ENCODE measurements at places on chromosomes 5 and 9. TPM values are rescaled to one million over a fixed set of nuclear protein-coding genes. Genes with fewer than 3 reads are reported as not detected.
A peak's percentile ranks its signal among the peaks of the same experiment; 100 is the strongest.

The TEX48 gene
- polyA plus RNA-seq = 0.33 TPM

DNA sequence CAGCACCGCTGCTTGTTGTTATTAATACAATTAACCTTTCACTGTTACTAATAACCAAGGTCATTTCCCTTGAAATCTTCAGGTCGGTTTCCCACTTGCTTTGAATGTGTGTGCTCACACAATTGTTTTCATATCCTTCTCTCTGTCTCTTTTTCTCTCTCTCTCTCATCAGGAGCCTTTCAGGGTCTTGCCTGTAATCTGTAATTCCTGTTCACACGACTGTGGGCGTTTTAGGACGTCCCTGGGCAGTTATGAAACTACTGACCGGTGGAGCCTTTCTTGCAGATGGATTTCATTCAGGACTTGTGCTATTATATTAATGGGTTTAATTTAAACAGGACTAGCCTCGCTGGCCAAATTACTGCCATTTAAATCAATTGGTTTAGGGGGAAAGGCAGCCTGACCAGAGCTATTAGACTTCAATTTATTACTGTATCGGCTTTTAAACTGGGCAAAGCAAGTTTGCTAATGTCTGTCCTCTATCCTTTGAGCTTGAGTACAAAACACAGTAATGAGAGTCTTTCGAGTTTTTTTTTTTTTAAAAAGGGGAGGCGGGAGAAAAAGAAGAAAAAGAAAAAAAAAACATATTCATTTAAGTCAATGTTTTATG, 316.0 kb upstream of the TLE4 start:
- no peaks in the 10 kb centered on the region for H3K36me3 ChIP-seq
- DNase-seq = no peak
- no peak overlapping the region for H3K27ac ChIP-seq
- H3K4me3 ChIP-seq = no peak overlapping the region
- H3K27me3 ChIP-seq = no peaks in the 10 kb centered on the region
- H3K4me1 ChIP-seq = no peaks in the 10 kb centered on the region

DNA sequence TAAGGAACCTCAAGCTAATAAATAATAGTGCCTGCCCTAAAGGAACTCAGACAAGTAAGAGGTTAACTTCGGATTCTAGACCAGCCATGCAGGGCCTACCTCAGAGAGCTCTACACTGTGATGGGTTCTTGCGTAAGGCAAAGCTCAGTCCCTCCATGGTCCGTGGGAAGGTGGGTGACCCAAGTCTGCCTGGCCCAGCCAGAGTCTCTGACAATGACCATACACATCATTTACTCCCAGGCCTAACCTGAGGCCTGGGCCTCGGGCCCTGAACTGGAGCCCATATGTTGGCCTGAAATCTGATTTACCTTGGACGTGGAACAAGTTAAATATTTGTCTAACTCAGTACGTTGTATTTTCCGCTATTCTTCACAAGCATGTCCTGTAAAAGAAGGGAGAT, 55.1 kb downstream of the TMEM174 start:
- no peaks in the 10 kb centered on the region for H3K36me3 ChIP-seq
- H3K4me1 ChIP-seq = peaks cover 12% of the 10 kb centered on the region
- no peak overlapping the region for H3K4me3 ChIP-seq

DNA sequence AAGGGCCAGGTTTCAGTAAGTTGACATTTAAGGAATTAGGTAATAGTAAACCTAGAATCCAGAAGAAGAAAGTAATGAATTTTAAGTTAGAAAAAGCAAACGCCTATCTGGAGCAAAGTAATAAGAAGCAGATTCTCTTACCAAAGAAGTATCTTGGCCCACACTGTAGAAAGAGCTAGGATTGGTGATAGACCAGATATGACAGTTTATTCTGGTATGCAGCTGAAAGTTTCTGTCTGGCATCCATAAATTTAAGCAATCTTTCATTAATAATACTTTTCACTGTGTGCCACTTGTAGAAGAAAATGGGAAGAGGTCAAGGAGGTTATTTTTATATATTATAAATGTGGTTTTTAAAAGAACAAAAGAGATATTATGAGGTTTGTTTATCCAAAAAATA, 3.0 kb downstream of the RECK start:
- H3K4me1 ChIP-seq = peaks cover 47% of the 10 kb centered on the region
- H3K4me3 ChIP-seq = no peak overlapping the region
- H3K27ac ChIP-seq = no peak overlapping the region
- no peak for DNase-seq
- no peaks in the 10 kb centered on the region for H3K36me3 ChIP-seq
- H3K27me3 ChIP-seq = no peaks in the 10 kb centered on the region

- DNase-seq = peak; percentile 30
- H3K4me3 ChIP-seq = no peak overlapping the region
- H3K36me3 ChIP-seq = no peaks in the 10 kb centered on the region
- H3K27ac ChIP-seq = no peak overlapping the region
Observed at GRCh38 chr5:42767491-42768105, 11.0 kb downstream of the CCDC152 start.

DNA sequence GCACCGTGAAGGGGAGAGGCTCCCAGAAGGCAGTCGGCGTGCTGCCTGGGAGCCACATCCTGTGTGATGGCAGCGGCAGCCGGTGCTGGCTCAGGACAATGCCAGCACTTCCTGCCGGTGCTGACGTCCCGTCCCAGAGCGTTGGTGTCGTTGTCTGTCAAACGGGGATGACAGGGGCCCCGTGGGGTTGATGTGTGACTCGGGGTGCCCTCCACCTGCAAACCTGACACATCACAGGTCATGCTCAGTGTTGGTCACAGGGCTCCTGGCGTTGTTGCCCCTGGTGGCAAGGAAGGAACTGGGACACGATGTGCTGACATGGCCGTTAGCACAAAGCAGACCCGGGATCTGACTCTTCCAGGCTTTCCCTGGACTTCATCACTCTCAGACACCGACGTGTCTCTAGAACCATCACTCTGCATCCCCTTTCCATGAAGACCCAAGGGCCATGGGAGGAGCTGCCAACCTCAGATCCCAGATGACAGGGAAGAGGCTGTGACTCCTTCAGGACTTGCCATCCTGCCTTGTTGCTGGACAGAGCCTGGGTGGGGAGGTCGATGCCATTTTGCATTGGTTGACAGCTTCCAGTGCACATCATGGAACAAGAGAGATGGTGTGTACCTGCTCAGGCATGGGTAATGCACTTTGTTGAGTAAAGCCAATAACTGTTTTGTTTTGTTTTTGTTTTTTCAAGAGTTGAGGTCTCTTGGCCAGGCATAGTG, 21.5 kb downstream of the PLPP7 start:
- H3K27me3 ChIP-seq = no peaks in the 10 kb centered on the region
- H3K27ac ChIP-seq = no peak overlapping the region
- DNase-seq = peak; percentile 87
- H3K4me1 ChIP-seq = peaks cover 12% of the 10 kb centered on the region
- H3K36me3 ChIP-seq = no peaks in the 10 kb centered on the region

- H3K27me3 ChIP-seq = no peaks in the 10 kb centered on the region
- no peaks in the 10 kb centered on the region for H3K36me3 ChIP-seq
- H3K4me1 ChIP-seq = no peaks in the 10 kb centered on the region
- no peak overlapping the region for H3K27ac ChIP-seq
- no peak for DNase-seq
Observed at GRCh38 chr9:121819428-121820231, 168.2 kb downstream of the DAB2IP start.

The SPINK6 gene
- not detected for polyA plus RNA-seq

DNA sequence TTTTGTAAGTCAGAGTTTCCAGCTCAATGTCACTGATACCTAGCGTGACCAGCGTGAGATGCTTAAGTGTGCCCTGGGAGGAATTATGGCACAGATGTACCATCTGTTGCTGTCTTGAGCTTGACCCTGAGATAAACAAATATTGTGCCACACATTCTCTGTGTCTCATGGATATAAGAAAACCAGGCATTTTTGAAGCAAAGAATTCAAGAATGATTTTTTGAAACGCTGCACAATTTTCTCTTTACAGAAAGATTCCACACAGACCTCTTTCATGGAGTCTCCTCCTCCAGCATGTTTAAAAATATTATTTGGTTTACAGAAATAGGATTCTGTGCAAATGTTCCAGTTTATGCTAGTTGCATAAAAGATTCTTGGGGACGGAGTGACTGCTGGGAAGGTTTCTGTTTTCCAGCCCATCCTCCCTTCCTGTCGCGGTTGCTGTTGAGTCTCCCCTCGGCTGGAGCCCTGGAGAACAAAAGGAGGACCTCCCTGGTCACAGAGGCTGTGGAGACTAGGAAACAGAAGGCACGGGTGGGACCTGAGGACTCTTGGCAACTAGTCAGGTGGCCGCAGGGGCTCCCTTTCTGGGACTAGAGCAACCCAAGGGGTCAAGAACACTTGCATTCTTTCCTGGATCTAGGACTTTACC, 120.8 kb downstream of the RASGRF2 start:
- H3K4me1 ChIP-seq = no peaks in the 10 kb centered on the region
- H3K27ac ChIP-seq = no peak overlapping the region
- H3K36me3 ChIP-seq = peaks cover 7% of the 10 kb centered on the region
- DNase-seq = no peak

The KIF4B gene
- polyA plus RNA-seq = not detected

DNA sequence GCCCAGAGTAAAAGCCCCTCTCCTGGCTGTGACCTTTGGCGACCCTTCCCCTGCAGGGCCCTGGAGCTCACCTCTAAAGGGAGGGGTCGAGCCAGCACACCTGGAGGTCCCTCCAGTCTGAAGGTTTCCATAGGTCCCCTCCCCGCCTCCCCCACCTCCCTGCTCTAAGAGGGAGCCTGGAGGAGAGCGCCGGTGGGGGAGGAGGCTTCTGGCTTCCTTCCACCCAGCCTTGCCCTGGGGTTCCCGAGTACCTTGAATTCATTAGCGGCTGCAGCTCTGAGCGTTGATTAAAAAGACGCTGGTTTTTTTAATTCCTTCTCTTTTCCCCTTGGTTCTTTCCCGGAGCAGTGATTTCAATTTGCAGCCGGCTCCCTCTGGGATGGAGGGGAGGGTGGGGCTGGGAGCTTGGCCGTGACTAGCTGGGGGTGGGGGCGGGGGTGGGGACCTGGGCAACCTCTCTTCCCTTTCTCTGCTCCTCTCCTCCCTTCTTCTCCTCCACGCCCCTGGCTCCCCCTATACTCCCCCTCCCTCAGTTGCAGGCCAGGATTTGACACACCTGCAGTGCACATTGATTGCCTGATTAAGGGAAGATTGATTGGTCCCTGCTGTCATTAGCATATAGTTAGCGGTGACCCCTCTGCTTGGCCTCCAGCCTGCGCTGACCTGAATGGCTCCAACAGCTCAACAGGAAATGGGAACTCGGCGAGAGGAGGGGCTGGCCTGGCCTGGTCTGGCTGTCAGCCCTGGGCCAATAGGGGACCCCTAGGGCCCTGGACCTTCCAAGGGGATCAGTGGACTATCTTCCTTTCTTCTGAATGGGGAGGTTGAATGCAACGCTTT, 67.5 kb upstream of the RAPGEF1 start:
- no peak for DNase-seq

GRCh38 chr5:69312459-69313160, 20.0 kb downstream of the CCDC125 start:
- H3K4me3 ChIP-seq = no peak overlapping the region
- no peaks in the 10 kb centered on the region for H3K4me1 ChIP-seq
- H3K27ac ChIP-seq = no peak overlapping the region
- no peaks in the 10 kb centered on the region for H3K27me3 ChIP-seq

DNA sequence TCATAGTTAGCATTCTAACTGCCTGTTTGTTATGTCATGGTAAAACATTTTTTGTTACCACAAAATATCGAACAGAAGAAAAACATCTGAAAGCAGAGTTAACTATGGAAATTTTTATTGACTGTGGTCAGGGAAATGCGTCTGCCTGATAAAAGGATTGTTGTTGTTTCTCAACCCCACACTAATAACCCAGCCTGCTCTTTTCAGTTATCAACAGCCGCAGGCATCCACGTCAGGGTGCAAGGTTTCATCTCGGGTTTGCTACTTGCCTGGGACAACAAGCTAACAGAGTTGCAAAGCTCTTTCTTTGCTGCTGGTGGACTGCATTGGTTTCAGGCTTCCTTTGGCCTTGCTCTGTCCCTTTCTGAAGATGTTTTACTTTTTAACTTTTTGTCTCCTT, 969.2 kb downstream of the CDH18 start:
- H3K36me3 ChIP-seq = no peaks in the 10 kb centered on the region
- no peaks in the 10 kb centered on the region for H3K4me1 ChIP-seq
- no peak for DNase-seq
- no peak overlapping the region for H3K27ac ChIP-seq
- H3K4me3 ChIP-seq = no peak overlapping the region
- no peaks in the 10 kb centered on the region for H3K27me3 ChIP-seq

The PCA3 gene
- polyA plus RNA-seq = not detected

DNA sequence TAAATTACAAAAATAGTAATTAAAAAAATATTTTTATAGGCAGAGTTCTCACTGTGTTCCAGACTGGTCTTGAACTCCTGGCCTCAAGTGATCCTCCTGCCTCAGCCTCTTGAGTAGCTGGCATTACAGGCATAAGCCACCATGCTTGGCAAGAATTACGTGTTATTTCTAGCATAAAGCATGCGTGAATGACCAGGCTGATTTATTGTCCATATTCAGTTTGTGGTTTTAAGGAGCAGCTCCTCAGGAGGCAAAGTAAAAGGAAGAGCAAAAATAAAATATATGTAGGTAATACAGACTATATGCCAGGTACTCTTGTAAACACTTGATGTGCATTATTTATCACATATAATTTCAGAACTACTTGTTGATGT, 7.1 kb upstream of the CD180 start:
- no peak overlapping the region for H3K4me3 ChIP-seq
- H3K4me1 ChIP-seq = peaks cover 91% of the 10 kb centered on the region
- H3K27me3 ChIP-seq = no peaks in the 10 kb centered on the region

GRCh38 chr5:135158982-135159381, 125.0 kb upstream of the PITX1 start:
- no peaks in the 10 kb centered on the region for H3K27me3 ChIP-seq
- no peak overlapping the region for H3K4me3 ChIP-seq
- no peak for DNase-seq
- H3K36me3 ChIP-seq = no peaks in the 10 kb centered on the region

- H3K27ac ChIP-seq = no peak overlapping the region
- no peaks in the 10 kb centered on the region for H3K27me3 ChIP-seq
- no peak overlapping the region for H3K4me3 ChIP-seq
- H3K36me3 ChIP-seq = no peaks in the 10 kb centered on the region
- H3K4me1 ChIP-seq = no peaks in the 10 kb centered on the region
- no peak for DNase-seq
Observed at GRCh38 chr9:82412586-82413305, 424.2 kb downstream of the SPATA31D1 start.

GRCh38 chr9:27414220-27414761, 109.8 kb upstream of the IFNK start:
- no peaks in the 10 kb centered on the region for H3K36me3 ChIP-seq
- H3K27me3 ChIP-seq = no peaks in the 10 kb centered on the region
- no peak overlapping the region for H3K27ac ChIP-seq
- no peaks in the 10 kb centered on the region for H3K4me1 ChIP-seq
- H3K4me3 ChIP-seq = no peak overlapping the region

The CDH12 gene
- polyA plus RNA-seq = not detected

GRCh38 chr5:52943285-52943684, 45.9 kb upstream of the ITGA2 start:
- no peak overlapping the region for H3K4me3 ChIP-seq
- H3K27me3 ChIP-seq = no peaks in the 10 kb centered on the region
- peaks cover 3% of the 10 kb centered on the region for H3K4me1 ChIP-seq
- H3K27ac ChIP-seq = no peak overlapping the region
- DNase-seq = no peak

- peak; percentile 62 for DNase-seq
- H3K4me1 ChIP-seq = peaks cover 11% of the 10 kb centered on the region
- H3K27me3 ChIP-seq = no peaks in the 10 kb centered on the region
- H3K27ac ChIP-seq = no peak overlapping the region
- peak overlapping the region; percentile 51 for H3K4me3 ChIP-seq
Observed at GRCh38 chr9:112348257-112349007, 15.0 kb upstream of the PTBP3 start.

- H3K4me3 ChIP-seq = no peak overlapping the region
- H3K4me1 ChIP-seq = no peaks in the 10 kb centered on the region
- peaks cover 3% of the 10 kb centered on the region for H3K27me3 ChIP-seq
Observed at GRCh38 chr5:74233091-74233490, 407.4 kb downstream of the ENC1 start.

Measured in CD4-positive, alpha-beta memory T cell (primary cell).